ENCODE measurements at places on chromosomes 6 and 20.

DNA sequence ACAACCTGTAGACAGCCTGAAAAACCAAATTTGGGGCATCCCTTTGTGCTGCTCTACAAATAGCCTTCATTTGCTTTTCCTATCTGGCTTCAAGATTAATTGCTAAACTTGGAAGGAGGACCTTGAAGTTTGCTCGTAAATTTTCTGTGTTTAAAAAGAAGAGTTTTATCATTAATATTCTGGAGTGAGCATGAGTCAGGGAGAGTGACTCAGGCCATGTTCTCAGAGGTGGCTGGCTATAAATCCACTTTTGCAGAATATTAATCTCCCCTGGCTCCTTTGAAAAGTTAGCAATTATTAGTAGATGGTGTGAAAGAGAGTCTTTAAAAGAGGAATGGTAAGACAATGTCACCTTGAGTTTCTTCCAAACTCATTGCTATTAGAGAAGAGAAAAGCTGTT, 91.0 kb downstream of the ANKEF1 start:
- DNase-seq, result no peak

- DNase-seq, result no peak
Observed at GRCh38 chr20:50129662-50130355, 16.9 kb upstream of the UBE2V1 start.

GRCh38 chr6:35775031-35775430, 1.4 kb upstream of the CLPSL2 start:
- DNase-seq, result no peak

DNA sequence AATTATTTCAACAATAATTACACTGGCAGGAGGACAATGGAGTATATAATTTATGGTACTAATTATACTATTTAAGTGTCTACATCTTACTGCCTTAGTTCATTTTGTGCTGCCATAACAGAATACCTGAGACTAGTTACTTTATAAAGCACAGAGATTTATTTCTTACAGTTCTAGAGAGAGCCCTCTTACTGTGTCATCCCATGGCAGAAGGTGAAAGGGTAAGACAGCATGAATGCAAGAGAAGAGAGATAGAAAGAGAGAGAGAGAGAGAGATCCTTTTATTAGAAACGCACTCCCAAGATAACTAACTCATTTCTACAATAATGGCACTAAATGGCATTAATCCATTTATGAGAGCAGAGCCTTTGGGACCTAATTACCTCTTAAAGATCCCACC, 314.7 kb downstream of the EPM2A start:
- no peak for DNase-seq

DNA sequence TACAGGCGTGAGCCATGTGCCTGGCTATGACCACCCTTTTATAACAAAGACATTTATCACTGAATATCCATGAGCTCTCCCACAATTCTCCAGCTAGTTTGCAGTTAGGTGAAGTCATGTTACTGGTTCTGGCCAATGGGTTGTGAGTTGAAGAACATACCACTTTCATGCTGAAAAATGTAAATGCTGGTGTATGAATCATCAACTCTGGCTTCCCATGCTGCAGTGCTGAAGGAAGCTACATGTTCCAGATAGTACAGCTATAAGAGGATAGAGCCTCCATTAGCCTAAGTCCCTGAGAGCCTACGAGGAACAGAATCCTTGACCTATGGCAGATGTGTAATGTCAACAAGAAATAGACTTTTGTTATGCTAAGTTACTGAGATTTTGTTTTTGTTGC, 180.4 kb downstream of the BTBD9 start:
- no peak for DNase-seq

DNA sequence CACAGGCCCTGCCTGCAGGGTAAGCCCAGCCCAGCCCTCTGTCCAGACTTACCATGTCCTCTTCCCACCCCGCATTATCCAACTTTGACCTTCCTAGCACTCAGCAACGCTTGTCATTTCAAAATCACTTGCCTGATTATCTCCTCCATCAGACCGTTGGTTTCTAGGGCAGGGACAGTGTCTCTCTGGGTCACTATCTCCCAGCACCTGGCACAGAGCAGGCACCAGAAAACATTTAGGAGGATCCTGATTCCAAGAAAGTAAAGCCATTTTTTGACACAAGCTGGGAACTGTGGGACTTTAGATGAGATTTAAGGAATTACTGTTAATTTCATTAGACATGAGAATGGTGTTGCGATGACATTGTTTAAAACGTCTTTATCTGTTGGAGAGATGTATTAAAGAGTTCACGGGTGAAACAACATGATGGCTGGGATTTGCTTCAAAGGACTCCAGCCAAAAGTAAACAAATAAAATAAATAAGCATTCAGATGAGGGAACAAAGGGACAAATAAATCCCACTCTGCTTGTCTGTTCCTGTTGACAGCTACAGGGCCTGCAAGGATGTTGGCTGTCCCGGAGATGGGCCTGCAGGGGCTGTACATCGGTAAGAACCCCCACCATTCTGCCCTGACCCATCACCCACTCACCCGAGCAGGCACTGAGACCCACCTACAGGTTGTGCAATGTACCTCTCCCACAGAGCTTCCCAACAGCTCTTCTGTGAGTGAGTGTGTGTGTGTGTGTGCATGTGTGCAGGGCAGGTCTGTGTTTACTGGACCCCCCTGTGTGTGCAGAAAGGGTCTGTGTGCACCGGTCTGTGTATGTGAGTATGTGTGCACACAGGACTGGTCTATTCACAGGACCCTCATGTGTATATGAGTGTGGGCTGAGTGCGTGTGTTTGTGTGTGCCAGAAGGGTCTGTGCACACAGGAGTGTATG, 5.9 kb downstream of the HSPA12B start:
- DNase-seq, result no peak

GRCh38 chr6:71294121-71294523, 5.5 kb downstream of the OGFRL1 start:
- DNase-seq, result no peak

GRCh38 chr6:137351890-137352289, 132.7 kb upstream of the IFNGR1 start:
- no peak for DNase-seq

Measured in NCI-H1436 treated with DMSO at 0.1 percent for 48 hours (cell line).